ENCODE measurements at places on chromosomes 16 and 17. TPM values are rescaled to one million over a fixed set of nuclear protein-coding genes. Genes with fewer than 3 reads are reported as not detected.

NPIPA7 gene
- 4.8 TPM for total RNA-seq

TMEM107 gene
- 14.5 TPM for total RNA-seq

TAOK2 gene
- 40.0 TPM for total RNA-seq

PRCD gene
- 1.5 TPM for total RNA-seq

EMP2 gene
- 11.2 TPM for total RNA-seq

CDK5R1 gene
- total RNA-seq, result 3.5 TPM

NRN1L gene
- total RNA-seq, result not detected

SMURF2 gene
- total RNA-seq, result 53.7 TPM

REXO5 gene
- 13.9 TPM for total RNA-seq

TNK1 gene
- 0.24 TPM for total RNA-seq

Measured in HT1080 (cell line).